ENCODE measurements at places on chromosomes 3 and 15. TPM values are rescaled to one million over a fixed set of nuclear protein-coding genes. Genes with fewer than 3 reads are reported as not detected.

Gene CATSPER2
- polyA plus RNA-seq, result 2.9 TPM

Gene TMEM212
- polyA plus RNA-seq, result not detected

Gene SCN11A
- polyA plus RNA-seq, result not detected

Gene GPR160
- polyA plus RNA-seq, result 0.17 TPM

Gene CHAC1
- polyA plus RNA-seq, result 21.7 TPM

Gene C3orf20
- not detected for polyA plus RNA-seq

Gene UQCC5
- polyA plus RNA-seq, result 34.2 TPM

Gene TNIK
- polyA plus RNA-seq, result 3.7 TPM

Gene CXCR6
- polyA plus RNA-seq, result not detected

Gene CSTA
- polyA plus RNA-seq, result 545 TPM

Gene RAB6B
- 1.7 TPM for polyA plus RNA-seq

Gene ACSBG1
- 0.02 TPM for polyA plus RNA-seq

Gene MBD4
- 13.1 TPM for polyA plus RNA-seq

Gene KLHL40
- not detected for polyA plus RNA-seq

All from foreskin keratinocyte (primary cell).